Kidney epithelial cell (primary cell): ENCODE measurements at places on chromosomes 11 and 22. TPM values are rescaled to one million over a fixed set of nuclear protein-coding genes. Genes with fewer than 3 reads are reported as not detected.

MMP11 gene
- total RNA-seq, result 41.9 and 48.9 TPM in 2 replicates

OR4A47 gene
- not detected in 2 replicates for total RNA-seq

OR56A1 gene
- total RNA-seq, result not detected in 2 replicates

NCF4 gene
- 0.82 TPM in 1 of 2 replicates, not detected in the other for total RNA-seq

CDON gene
- 8.1 and 10.4 TPM in 2 replicates for total RNA-seq

GAS2 gene
- 0.46 and 3.9 TPM in 2 replicates for total RNA-seq

ISX gene
- total RNA-seq, result not detected in 2 replicates

IL17REL gene
- not detected in 2 replicates for total RNA-seq

TMEM121B gene
- 1.5 and 2.5 TPM in 2 replicates for total RNA-seq

SCUBE2 gene
- 0.89 and 1.3 TPM in 2 replicates for total RNA-seq

PPFIA1 gene
- 38.6 and 47.6 TPM in 2 replicates for total RNA-seq

APOL4 gene
- not detected in 2 replicates for total RNA-seq

PRCP gene
- total RNA-seq, result 23.7 and 29.7 TPM in 2 replicates

PPP1R14B gene
- total RNA-seq, result 599 and 634 TPM in 2 replicates

RAG2 gene
- not detected in 2 replicates for total RNA-seq

OR4A16 gene
- not detected in 2 replicates for total RNA-seq

EI24 gene
- 129 and 146 TPM in 2 replicates for total RNA-seq

APBB1 gene
- 26.9 and 29.6 TPM in 2 replicates for total RNA-seq

AKIP1 gene
- 39.8 and 43.1 TPM in 2 replicates for total RNA-seq

INS gene
- total RNA-seq, result not detected in 2 replicates

SLC22A8 gene
- not detected in 2 replicates for total RNA-seq

TBC1D10A gene
- total RNA-seq, result 21.6 and 23.9 TPM in 2 replicates

KCNQ1 gene
- total RNA-seq, result 2.3 and 2.8 TPM in 2 replicates

P2RY2 gene
- 4.2 and 4.5 TPM in 2 replicates for total RNA-seq

CAVIN3 gene
- total RNA-seq, result 93.7 and 119 TPM in 2 replicates

SLC5A4 gene
- total RNA-seq, result 0.79 TPM in 1 of 2 replicates, not detected in the other

NUDT22 gene
- 50.7 and 61.1 TPM in 2 replicates for total RNA-seq

PAMR1 gene
- 0.75 and 0.84 TPM in 2 replicates for total RNA-seq

UBQLNL gene
- 0.21 TPM in 1 of 2 replicates, not detected in the other for total RNA-seq

LDHA gene
- total RNA-seq, result 269 and 279 TPM in 2 replicates

CRACR2B gene
- 18.3 and 19.7 TPM in 2 replicates for total RNA-seq

LGR4 gene
- total RNA-seq, result 15.9 and 16.2 TPM in 2 replicates

ARVCF gene
- total RNA-seq, result 74.5 and 107 TPM in 2 replicates

OR8G1 gene
- total RNA-seq, result not detected in 2 replicates

FGF4 gene
- total RNA-seq, result not detected in 2 replicates

RIMBP3B gene
- total RNA-seq, result 0.07 and 0.29 TPM in 2 replicates

TYMP gene
- total RNA-seq, result 53.1 and 63.5 TPM in 2 replicates

IGSF22 gene
- total RNA-seq, result 0.04 TPM in 1 of 2 replicates, not detected in the other

SMIM35 gene
- not detected in 2 replicates for total RNA-seq

COMT gene
- total RNA-seq, result 371 and 403 TPM in 2 replicates
